Activated T-cell treated with anti-CD3 and anti-CD28 coated beads, Interleukin-2, amount 50 U/mL, for 24 hours (primary cell): ENCODE measurements at places on chromosomes 7 and 10.

- DNase-seq = no peak
- H3K4me3 ChIP-seq = no peak overlapping the region
- no peak overlapping the region for H3K27ac ChIP-seq
- H3K36me3 ChIP-seq = no peaks in the 10 kb centered on the region
- no peaks in the 10 kb centered on the region for H3K4me1 ChIP-seq
Observed at GRCh38 chr7:33745934-33746333, 159.4 kb upstream of the BMPER start.

GRCh38 chr7:129887865-129888264, 64.9 kb downstream of the UBE2H start:
- no peaks in the 10 kb centered on the region for H3K27me3 ChIP-seq
- H3K36me3 ChIP-seq = peaks cover 7% of the 10 kb centered on the region
- no peak for DNase-seq
- peaks cover 4% of the 10 kb centered on the region for H3K4me1 ChIP-seq
- no peak overlapping the region for H3K4me3 ChIP-seq

- no peaks in the 10 kb centered on the region for H3K27me3 ChIP-seq
- no peaks in the 10 kb centered on the region for H3K36me3 ChIP-seq
- no peak for DNase-seq
- H3K4me1 ChIP-seq = peaks cover 2% of the 10 kb centered on the region
- no peak overlapping the region for H3K27ac ChIP-seq
Observed at GRCh38 chr7:108246227-108246837, 116.2 kb upstream of the LAMB4 start.

DNA sequence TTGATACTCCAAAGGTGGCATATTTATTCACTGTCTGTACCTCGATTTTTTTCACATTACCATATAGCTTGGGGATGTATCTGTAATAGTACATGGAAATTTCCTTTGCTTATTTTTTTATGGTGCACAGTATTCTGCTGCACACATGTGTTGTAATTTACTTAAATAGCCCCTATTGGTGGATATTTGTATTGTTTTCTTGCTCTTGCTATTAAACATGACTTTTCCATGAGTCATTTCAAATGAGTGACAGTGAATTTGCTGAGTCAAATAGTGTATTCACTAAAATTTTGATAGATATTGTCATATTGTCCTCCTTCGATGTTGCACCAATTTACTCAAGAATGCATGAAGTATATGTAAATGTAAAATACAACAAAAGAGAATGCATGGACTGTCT, 122.7 kb upstream of the STEAP4 start:
- H3K36me3 ChIP-seq = no peaks in the 10 kb centered on the region
- H3K4me1 ChIP-seq = no peaks in the 10 kb centered on the region
- DNase-seq = no peak
- H3K27me3 ChIP-seq = peaks cover 11% of the 10 kb centered on the region
- no peak overlapping the region for H3K27ac ChIP-seq

DNA sequence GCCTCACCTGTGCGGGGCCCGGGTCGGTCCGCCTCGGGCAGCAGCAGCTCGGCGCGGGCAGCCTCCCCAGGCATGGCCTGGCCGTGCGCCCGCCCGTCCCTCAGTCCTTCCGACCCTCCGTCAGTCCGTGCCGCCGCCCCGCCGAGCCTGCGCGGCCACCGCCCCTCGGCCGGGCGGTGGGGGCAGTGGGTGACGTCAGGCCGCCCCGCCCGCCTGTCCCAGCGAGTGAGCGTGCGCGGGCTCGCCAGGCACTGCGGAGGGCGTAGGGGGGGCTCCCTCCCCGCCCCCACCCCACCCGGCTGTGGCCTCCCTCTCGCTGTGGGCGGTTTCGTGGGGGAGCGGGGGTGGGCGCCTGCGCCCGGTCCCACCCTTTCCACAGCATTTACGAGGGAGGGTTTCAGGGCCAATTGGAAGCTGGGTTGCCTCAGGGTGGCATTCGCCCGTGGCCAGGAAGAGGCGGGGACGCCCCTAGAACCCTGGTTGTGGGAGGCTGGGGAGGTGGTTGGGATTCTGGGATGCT, at the start of gene NACAD:
Gene NACAD, minus strand, starts transcription at position 149 of the 520 bp plus-strand sequence. Its CDS starts 75 bp downstream, at position 74.
- peak within 1 kb of the TSS; percentile 75 for H3K4me3 ChIP-seq
- H3K4me1 ChIP-seq = peaks cover 10% of the 10 kb centered on the region
- peak within 1 kb of the TSS; percentile 70 for H3K27ac ChIP-seq
- H3K27me3 ChIP-seq = peaks cover 13% of the 10 kb centered on the region
- DNase-seq = peak; percentile 58
- no peaks in the 10 kb centered on the region for H3K36me3 ChIP-seq

DNA sequence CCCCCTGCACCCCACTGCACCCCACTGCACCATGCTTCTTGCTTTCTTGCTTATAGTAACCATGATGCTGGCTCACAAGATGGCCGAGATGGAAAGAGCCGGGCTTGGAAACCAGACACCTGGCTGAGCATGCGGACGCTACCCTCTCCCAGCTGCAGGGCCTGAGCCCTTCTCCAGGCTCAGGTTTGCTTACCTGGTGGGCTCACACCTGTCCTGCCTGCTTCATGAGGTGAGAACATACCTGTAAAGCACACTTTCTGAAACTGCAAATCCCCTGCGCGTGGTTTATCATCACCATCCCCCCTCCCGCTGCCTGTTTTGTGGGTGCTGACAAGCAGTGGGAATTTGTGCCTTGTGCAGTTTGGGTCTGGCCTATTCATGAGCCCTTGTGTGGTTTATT, 302.7 kb downstream of the GLRX3 start:
- H3K4me3 ChIP-seq = no peak overlapping the region
- no peaks in the 10 kb centered on the region for H3K27me3 ChIP-seq
- no peaks in the 10 kb centered on the region for H3K36me3 ChIP-seq
- no peaks in the 10 kb centered on the region for H3K4me1 ChIP-seq
- no peak overlapping the region for H3K27ac ChIP-seq

DNA sequence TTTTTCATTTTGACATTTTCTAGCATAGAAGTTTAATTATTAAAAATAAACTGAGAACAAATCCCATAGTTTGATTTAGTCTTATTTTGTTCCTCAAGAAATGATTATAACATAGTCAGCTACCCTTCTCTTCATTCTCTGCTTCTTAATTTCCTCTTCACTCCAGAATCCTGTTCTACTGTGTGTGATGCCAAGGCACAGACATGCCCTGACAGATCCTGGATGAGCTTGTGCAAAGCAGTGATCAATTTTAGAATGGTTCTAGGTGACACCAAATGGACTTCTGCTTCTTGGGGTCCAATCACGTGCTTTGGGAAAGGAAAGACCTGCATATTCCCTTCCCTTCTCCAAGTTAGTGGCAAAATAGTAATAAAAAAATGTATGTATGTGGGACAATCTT, 665.6 kb downstream of the MAGI2 start:
- no peak for DNase-seq
- no peak overlapping the region for H3K27ac ChIP-seq
- no peaks in the 10 kb centered on the region for H3K4me1 ChIP-seq
- no peak overlapping the region for H3K4me3 ChIP-seq
- H3K27me3 ChIP-seq = no peaks in the 10 kb centered on the region

DNA sequence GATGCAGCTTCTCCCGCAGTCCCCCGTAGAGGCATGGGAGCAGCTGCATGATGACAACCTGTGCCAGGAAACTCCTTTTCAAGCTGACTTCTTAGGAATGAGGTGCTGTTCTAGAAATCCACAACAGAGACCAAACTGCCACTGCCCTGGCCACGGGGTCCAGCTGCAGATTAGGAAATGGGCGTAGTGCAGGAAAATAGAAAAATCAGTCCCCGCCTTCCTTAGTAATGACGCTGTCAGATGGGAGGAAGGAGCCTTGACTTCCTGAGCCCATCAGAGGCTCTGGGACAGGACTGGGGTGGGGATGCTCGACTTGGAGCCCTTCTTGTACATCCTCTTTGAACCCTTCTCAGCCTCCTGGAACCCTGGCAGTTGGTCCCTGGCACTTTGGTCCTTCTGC, 227.8 kb upstream of the GRB10 start:
- no peaks in the 10 kb centered on the region for H3K27me3 ChIP-seq
- H3K27ac ChIP-seq = no peak overlapping the region
- no peak overlapping the region for H3K4me3 ChIP-seq
- no peaks in the 10 kb centered on the region for H3K36me3 ChIP-seq

GRCh38 chr10:90326498-90327267, 531.2 kb downstream of the HTR7 start:
- DNase-seq = no peak
- no peak overlapping the region for H3K4me3 ChIP-seq
- H3K27me3 ChIP-seq = no peaks in the 10 kb centered on the region
- H3K36me3 ChIP-seq = no peaks in the 10 kb centered on the region
- no peaks in the 10 kb centered on the region for H3K4me1 ChIP-seq

- H3K27ac ChIP-seq = no peak overlapping the region
- no peaks in the 10 kb centered on the region for H3K4me1 ChIP-seq
- no peak for DNase-seq
- H3K36me3 ChIP-seq = no peaks in the 10 kb centered on the region
- H3K4me3 ChIP-seq = no peak overlapping the region
- H3K27me3 ChIP-seq = peaks cover 4% of the 10 kb centered on the region
Observed at GRCh38 chr10:43972976-43973647, 324.4 kb upstream of the ZNF32 start.

DNA sequence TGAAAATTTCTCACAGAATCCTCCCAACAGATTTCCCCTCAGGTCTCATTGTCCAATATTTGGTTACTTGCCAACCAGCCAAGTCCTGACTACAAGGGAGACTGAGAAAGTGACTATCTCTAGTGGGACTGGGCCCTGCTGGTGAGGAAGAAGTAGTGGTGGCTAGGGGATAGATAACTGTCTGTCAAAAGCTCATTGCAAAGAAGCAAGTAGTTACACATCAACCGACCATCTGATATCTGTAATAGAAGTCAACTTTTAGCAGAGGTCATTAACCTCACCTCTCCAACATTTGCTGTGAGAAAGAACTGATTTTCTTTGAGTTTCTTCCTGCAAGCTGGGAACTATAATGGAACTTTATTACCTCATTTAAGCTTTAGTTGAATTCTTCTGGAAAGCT, 15.2 kb downstream of the STAMBPL1 start:
- no peak for DNase-seq
- peaks cover 34% of the 10 kb centered on the region for H3K36me3 ChIP-seq
- no peaks in the 10 kb centered on the region for H3K27me3 ChIP-seq
- H3K4me1 ChIP-seq = peaks cover 72% of the 10 kb centered on the region

- no peak overlapping the region for H3K4me3 ChIP-seq
- DNase-seq = no peak
- no peak overlapping the region for H3K27ac ChIP-seq
- no peaks in the 10 kb centered on the region for H3K27me3 ChIP-seq
- no peaks in the 10 kb centered on the region for H3K4me1 ChIP-seq
Observed at GRCh38 chr10:25226775-25227682, 52.2 kb downstream of the GPR158 start.

DNA sequence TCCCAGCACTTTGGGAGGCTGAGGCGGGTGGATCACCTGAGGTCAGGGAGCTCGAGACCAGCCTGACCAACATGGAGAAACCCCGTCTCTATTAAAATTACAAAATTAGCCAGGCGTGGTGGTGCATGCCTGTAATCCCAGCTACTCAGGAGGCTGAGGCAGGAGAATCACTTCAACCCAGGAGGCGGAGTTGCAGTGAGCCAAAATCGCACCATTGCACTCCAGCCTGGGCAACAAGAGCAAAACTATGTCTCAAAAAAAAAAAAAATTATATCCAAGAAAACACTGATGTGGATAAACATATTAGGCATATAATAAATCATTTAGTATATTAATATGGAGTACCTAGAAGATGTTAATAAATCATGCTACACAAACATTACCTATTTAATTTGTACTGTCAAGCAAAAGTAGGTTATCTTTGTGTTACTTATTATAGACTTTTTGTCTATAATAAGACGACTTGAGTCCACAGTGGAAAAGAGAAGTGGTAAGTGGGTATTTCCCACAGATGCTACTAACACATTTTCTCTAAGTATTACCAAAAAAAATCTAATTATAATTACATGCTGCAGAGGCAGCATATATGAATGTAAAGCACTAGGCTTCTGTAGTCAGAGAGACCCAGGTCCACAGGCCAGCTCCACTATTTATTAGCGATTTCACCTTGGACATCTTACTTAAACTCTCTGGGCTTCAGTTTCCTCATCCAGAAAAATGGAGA, 34.5 kb downstream of the DNMBP start:
- no peak overlapping the region for H3K4me3 ChIP-seq
- peaks cover 6% of the 10 kb centered on the region for H3K36me3 ChIP-seq
- no peak overlapping the region for H3K27ac ChIP-seq
- no peak for DNase-seq

DNA sequence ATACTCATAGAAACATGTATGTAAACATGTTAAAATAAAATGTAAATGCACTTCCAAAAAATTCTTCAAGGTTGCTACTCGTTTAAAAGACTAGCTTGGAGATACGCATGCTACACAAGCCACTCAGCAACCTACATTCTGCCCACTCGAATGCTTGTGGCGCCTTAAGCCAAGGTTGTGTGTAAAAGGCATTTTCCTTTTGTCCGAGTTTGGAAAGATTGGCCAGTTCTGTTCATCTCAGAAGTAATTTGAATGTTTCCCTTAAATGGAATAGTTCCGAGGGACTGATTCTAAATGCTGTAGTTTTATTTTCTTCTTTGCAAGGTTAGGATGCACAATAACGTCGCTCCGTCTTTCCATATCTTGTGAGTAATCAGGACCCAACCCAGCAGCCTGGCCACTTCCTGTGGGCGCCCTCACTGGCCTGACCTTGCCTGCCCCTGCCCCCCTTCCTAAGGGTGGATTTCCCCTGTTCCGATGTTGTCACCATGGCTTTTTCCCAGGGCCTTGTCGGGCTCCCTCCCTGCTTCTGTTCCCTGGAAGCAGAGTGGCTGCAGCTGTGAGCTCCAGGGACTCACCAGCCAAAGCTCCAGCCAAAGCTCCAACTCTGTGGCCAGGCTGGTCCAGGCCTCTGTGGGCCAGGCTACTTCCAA, 70.6 kb downstream of the PTPRE start:
- peaks cover 6% of the 10 kb centered on the region for H3K4me1 ChIP-seq
- peak; percentile 24 for DNase-seq
- no peaks in the 10 kb centered on the region for H3K36me3 ChIP-seq
- no peak overlapping the region for H3K4me3 ChIP-seq
- H3K27ac ChIP-seq = no peak overlapping the region
- peaks cover 45% of the 10 kb centered on the region for H3K27me3 ChIP-seq
